H9 (cell line): ENCODE measurements at places on chromosomes 7 and 10. TPM values are rescaled to one million over a fixed set of nuclear protein-coding genes. Genes with fewer than 3 reads are reported as not detected.
A peak's percentile ranks its signal among the peaks of the same experiment; 100 is the strongest.

- no peak for DNase-seq
These were observed 87.1 kb downstream of the EGFR start for GRCh38 chr7:55105952-55106351.

The WNT2 gene
- not detected in 2 replicates for total RNA-seq

- DNase-seq = no peak
These were observed 408.3 kb upstream of the MGMT start for GRCh38 chr10:129058664-129059155.

DNA sequence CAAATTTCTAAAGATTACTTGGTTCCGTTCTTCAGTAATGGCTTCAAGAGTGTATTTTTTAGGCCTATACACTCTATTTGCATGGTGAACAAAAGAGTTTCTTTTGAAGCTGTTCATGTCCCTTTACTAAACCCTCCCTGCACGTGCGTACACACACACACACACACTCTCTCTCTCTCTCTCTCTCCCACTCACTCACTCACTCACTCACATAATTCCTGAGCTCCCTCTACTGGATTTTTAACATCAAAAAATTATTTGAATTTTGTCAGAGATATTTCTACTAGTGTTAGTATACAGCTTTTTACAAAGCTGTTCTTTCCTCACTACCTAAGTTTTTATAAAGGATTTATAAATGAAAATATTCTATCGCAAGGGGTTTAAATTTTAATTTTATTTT lies 85.9 kb downstream of the UBE3C start:
- DNase-seq = no peak

The ASB10 gene
- total RNA-seq = not detected in 2 replicates

DNA sequence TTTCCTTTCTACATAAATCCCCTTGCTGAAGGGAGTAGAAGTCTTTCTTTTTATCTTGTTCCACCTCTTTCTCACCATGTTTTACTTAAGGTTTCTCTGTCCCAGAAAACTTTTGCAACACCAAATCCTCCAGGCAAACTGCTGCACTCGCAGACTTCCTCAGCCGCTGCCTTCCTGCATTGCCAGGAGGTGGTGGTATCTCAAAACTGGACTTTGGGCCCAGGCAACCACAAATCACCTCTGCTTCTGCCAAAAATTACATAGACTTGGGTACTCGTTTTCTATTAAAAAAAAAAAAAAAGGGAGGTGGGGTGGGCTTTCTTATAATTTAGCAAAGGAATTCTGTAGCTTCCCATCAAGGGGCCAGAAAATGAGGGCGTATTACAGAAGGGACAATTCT lies 14.7 kb downstream of the INA start:
- no peak for DNase-seq

- no peak for DNase-seq
These were observed 701.6 kb upstream of the ANKRD30A start for GRCh38 chr10:36423821-36424248.

The NPC1L1 gene
- 0.07 and 0.11 TPM in 2 replicates for total RNA-seq

DNA sequence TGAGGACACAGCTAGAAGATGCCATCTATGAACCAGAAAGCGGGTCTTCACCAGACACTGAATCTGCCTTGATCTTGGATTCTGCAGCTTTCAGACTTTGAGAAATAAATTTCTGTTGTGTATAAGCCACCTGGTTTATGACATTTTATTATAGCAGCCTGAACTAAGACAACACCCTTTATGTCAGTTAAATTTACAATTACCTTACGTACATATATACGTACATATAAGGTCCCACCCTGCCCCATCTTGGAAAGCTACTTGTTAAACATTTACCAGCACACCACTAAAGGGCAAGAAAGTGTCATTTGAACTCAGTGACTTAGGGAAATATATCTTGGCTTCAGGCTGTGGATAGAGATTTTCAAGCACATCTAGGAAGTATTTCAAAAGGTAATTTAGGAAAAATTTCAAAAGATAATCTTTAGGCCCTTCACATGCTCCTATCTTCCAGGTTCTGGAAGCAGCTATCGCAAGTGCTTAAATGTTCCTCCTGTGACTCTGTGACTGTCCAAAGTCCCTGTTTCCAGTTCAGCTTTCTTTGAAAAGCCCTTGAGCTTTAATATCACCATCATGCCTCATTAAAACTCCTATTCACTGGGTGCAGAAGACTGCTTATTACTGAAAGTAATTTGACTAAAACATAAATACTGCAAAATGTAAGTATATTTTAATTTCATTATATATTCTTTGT lies 9.6 kb upstream of the SRI start:
- DNase-seq = no peak

The FAM185A gene
- total RNA-seq = 5.6 and 7.0 TPM in 2 replicates

DNA sequence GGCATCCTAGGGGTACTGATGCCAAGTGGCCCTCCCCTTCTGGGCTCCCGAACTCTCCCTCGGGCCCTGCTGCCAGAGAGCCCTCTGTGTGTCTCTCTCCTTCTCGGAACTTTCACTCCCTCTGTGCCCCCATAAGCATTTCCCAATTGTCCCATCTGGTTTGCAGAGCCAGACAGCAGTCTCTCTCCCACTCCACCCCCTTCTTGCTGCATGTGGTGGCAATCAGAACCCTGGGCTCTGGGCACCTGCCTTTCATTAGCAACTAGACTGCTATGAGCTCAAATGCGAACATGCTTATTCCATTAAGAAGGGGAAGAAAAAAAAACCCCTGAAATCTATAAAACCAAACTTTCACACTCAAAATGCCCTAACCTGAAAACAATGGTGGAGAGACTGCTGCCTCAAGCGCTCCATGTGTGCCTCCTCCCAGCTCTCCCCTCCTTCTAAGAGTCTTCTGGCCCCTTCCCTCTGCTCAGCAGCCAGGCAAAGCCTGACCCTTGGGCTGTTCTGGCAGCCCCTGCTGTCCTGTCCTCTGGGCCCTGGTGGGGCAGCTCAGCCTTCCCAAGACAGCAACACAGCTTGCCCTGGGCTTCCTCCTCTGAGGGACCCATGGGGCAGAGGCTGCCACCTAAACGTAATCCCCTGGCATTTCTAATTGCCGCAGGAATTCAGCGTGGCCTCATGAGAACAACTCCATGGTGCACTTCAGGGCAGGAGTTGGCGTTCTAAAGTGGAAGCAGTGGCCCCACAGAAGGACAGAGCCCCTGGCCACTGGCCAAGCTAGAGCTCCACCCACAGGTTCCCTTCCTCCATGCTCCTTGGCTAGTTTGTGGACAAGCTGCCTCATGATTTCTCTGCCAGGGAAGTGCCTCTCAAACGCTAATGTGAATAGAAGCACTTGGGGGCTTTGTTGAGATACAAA lies 415.4 kb downstream of the PLXNA4 start:
- DNase-seq = no peak

DNA sequence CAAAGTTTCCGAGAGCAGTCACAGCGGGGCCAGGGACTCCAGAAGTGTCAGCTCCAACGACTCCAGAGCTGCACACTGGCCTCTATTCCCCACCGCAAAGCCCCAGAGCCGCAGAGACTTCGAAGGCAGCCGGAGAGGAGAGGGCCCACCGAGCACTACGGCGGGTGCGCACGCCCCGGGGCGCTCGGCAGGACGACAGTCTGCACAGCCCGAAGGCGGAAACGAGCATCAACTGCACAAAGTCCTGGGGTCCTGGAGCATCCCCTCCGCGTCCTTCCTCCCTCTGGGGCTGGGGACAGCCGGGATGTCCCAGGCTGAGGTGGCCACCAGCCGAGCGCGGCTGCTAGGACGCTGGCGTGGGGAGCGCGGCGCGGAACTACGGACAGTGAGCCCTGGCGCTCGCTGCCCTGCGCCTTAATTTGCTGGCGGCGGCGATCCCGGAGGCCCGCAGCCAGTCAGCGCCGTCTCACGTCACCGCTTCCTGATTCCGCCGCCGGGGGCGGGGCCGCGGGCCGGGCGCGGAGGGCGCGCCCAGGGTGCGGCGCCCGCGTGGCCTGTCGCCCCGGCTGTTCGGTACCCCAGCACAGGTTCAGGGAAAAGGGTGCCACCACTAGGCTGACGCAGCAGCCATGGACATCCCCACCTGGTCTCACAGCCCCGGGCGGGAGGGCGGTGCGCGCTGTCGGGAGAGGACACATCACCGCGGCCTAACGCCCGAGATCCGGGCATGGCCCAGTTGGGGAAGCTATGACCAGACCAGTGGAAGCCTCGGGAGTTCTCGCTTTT lies at the start of gene TBX20:
Gene TBX20, minus strand, starts transcription at position 391 of the 786 bp plus-strand sequence. CDS start 480 bp downstream, outside the sequence.
- DNase-seq = peak; percentile 79

GRCh38 chr10:34627331-34627730 lies 187.8 kb downstream of the PARD3 start:
- no peak for DNase-seq

The KCNMA1 gene
- total RNA-seq = 1.7 and 2.0 TPM in 2 replicates

- no peak for DNase-seq
These were observed 53.8 kb downstream of the TMEM26 start for GRCh38 chr10:61399406-61399805.

The STEAP2 gene
- total RNA-seq = 6.6 and 6.7 TPM in 2 replicates

DNA sequence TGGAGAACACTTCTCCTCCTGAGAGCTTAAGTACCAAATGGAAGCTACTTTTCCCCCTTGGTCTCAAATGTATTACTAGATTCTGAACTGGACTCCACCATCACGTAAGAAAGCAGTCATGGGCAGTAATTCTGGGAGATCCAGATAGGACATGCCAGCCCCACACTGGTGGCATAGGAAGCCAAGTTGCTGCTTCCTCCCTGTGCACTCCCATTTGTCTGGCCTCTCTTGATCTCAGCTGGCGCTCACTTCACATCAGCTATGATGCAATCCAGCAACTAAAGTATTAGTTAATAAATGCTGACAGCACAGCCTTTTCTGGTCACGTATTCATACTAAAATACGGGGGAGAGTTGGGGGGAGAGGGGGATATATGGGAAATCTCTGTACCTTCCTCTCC lies 3.4 kb upstream of the IL6 start:
- no peak for DNase-seq

The PSD gene
- total RNA-seq = 3.4 and 3.6 TPM in 2 replicates

DNA sequence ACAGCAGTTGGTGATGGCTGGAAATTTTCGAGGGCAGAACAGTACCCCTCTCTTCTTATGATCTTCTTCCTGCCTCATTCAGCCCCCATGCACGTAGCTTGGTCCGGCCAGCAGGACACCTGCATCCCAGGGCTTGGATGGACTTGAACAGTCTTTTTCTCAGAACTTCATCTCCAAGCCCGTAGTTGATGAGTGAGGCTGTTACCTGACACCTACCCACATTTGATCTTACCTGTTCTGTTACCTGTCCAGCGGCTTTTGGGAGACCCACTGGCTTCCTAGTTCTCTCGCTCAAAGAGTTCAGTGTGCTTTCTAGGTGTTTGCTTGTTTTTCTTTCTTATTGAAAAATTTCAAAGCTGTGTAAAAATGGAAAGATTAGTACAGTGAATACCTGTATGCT lies 212.2 kb downstream of the CUX1 start:
- no peak for DNase-seq

The FAM24B gene
- total RNA-seq = not detected in 2 replicates

The CTAGE6 gene
- total RNA-seq = not detected in 2 replicates

The UCMA gene
- total RNA-seq = not detected in 2 replicates

DNA sequence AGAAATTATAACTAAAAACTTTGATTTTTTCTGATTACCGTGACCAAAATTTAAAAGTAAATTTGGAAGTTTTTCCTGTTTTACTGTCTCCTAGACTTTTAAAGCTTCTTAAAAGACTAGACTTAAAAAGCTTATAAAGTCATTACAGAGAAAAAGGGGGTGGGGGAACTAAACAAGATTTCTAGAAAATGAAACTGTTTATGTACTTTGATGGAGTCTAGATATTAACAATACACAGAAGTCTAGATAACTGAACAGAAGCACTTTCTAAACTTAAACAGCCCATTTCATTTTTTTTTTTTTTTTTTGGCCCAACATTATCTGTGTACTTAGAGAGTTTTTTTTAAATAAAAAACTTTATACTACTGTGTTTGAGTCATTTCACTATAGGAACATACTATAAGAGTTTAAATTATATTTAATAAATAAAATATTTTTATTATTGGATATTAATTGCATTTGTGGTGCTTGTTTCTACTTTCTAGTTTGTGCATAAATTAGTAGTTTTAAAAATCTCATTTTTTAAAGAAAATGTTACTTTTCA lies 98.5 kb downstream of the PHTF2 start:
- DNase-seq = no peak

DNA sequence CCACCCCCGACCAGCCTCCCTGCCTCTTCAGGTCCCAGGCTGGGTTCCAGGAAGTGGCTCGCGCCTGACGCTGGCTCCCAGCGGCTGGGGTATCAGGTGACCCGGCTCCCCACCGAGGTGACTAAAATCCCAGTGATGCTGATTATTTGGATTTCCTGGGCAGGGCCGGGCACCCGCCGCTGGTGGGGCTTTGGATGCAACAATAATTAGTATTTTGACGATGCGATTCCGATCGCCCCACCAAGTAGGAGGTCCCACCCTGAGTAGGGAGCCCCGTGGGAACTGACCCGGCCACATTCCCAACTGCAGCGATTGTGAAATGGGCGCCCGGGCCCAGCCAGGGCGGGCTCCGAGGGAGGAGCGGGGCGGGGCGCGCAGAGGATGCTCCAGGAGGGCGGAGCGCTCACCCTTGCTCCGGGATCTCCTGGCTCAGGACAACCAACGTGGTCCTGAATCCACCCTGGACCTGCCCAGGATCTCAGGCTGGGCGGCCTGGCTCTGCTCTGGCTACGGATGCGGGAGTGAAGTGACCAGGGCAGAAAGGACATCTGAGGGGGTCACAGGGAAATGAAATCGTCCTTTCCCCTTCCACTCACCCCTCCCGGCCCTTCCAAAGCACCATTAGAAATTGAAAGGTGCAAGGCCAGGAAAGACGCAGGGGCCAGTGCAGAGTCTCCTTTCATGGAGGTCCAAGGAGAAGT lies 32.6 kb downstream of the DUSP5 start:
- peak; percentile 92 for DNase-seq
